Stomach (tissue), 19 donors: ENCODE measurements at places on chromosomes 2 and 18.

- peak; percentile 6 for DNase-seq
Measured at GRCh38 chr18:73954268-73954667, 193.4 kb downstream of the FBXO15 start.

- DNase-seq = peak; percentile 77
Measured at GRCh38 chr18:62324917-62325805, at the start of gene TNFRSF11A. Gene TNFRSF11A (plus strand): TSS chr18:62325310. CDS start chr18:62325353, 43 bp downstream.

DNA sequence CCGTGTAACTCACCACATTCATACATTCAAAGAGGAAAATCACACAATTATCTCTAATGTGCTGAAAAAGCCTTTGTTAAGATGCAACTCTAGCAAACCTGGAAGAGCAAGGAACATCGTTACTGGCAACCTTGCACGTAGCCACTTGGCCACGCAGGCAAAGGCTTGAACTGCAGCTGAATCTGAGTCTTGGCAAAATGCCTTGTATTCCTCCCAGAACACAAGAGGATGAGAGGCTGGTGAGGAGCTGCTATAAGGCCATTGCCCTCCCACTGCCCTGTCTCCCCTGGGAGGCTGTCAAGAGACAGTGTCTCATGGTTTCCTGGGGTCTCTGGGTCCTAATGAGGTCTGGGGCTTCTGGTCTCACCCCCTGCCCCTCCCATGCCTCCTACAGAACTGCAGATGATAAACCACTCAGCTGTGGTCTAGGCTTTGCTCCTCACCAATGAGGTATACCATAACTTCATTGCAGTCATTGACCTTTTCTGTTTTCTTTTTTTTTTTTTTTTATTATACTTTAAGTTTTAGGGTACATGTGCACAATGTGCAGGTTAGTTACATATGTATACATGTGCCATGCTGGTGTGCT, 141.4 kb downstream of the SPP2 start:
- DNase-seq = peak; percentile 19

- no peak for DNase-seq
Measured at GRCh38 chr2:105426626-105427292, 27.9 kb upstream of the FHL2 start.
